ENCODE measurements at places on chromosomes 2 and 18. TPM values are rescaled to one million over a fixed set of nuclear protein-coding genes. Genes with fewer than 3 reads are reported as not detected.
A peak's percentile ranks its signal among the peaks of the same experiment; 100 is the strongest.

DNA sequence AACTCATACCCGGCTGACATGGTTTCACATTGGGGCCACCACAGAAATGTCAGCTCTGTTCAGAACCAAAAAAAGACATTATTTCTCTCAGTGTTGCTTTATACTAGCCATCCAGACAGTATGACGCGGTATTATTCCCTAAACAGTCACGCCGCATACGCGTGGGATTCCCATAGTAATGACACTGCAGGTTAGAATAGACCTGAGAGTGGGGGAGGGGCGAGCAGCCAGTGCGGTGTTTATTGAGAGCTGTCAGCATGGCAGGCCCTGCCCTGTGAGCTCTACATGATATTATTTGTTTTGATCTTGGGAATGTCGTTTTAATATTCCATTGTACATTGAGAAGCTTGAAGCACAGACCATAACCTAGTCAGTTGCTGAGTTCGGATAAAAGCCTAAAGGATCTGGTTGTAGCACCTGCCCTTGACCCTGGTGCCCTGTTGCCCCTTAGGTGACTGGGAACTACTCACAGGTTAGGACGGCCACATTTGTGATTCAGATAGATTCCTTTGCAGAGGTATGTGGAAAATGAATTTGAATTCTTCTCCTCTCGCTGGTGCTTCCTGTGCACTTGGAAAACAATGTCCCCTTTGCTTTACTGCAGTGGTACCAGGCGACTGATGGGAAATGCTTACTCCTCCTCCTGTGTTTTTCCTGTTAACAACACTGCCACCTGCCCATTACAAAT, 150.1 kb downstream of the ARHGAP28 start:
- H3K4me3 ChIP-seq: no peak overlapping the region
- no peak for DNase-seq
- H3K27me3 ChIP-seq: no peaks in the 10 kb centered on the region
- H3K27ac ChIP-seq: no peak overlapping the region
- no peaks in the 10 kb centered on the region for H3K36me3 ChIP-seq
- no peaks in the 10 kb centered on the region for H3K4me1 ChIP-seq

GRCh38 chr2:239304533-239305221, 96.1 kb downstream of the HDAC4 start:
- peaks cover 9% of the 10 kb centered on the region for H3K4me1 ChIP-seq
- H3K27me3 ChIP-seq: no peaks in the 10 kb centered on the region
- H3K36me3 ChIP-seq: no peaks in the 10 kb centered on the region
- H3K27ac ChIP-seq: no peak overlapping the region
- peak; percentile 56 for DNase-seq

- H3K27ac ChIP-seq: no peak overlapping the region
- H3K36me3 ChIP-seq: no peaks in the 10 kb centered on the region
- no peaks in the 10 kb centered on the region for H3K4me1 ChIP-seq
- H3K27me3 ChIP-seq: no peaks in the 10 kb centered on the region
Observed at GRCh38 chr2:129113776-129114175, 795.1 kb upstream of the HS6ST1 start.

DNA sequence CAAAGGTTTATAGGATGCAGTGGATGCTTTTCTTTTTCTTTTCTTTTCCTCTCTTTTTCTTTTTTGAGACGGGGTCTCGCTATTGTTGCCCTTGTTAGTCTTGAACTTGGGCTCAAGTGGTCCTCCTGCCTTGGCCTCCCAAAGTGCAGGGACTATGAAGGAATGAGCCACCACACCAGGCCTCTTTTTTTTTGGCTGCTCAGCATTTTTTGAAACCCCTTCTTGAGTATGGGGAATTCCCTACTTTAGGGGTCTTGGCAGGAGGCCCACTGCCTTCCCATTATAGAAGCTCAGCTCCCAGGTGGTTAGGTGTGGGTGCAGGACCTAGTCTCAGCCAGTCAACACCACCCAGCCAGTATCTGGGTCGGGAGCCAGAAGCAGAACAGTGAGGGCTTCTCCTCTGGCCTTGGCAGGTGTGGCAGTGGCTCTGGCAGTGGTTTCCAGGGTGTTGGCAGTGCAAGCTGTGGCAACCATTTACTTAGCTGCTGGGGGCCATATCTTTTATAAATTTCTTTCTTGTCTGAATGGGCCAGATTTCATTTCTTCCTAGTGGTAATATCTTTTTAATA, 51.4 kb upstream of the ACYP2 start:
- no peak overlapping the region for H3K4me3 ChIP-seq
- H3K27me3 ChIP-seq: no peaks in the 10 kb centered on the region
- no peak for DNase-seq

Gene STAM2
- 4.0 TPM for total RNA-seq

Gene RAB27B
- total RNA-seq: 0.11 TPM

DNA sequence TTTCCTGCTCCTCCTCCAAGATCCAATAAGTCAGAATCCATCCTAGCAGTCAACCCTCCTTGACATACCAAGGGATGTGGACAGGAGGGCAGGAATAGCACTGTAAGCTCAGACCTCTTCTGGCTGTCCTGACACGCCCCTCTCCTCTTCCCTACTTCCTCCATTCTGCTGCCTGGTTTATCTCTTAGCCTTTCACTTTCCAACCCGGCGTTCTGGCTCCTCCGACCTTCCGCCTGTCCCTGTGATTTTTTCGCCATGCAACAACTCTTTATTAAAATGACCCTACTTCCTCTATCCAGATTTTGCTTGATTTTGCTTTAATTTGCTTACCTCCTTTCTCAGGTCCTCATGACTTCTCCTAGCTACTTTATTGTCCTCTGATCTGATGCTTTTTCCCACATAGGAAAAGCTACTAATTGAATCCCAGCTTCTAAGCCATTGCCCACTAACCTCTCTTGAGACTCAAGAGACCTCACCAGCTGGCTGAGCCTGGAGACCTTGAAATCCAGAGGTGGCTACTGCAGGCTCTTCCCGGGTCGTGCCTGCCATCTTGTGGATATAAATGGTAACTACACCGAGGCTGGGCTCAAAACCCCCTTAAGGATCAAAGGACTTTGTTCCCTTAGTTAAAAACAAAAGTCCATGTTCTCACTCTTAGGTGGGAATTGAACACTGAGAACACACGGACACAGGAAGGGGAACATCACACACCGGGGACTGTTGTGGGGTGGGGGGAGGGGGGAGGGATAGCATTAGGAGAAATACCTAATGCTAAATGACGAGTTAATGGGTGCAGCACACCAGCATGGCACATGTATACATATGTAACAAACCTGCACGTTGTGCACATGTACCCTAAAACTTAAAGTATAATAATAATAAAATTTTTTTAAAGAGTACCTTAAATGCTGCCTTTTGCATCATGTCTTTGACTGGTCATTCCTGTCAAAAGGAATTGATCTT, 139.4 kb downstream of the AKAIN1 start:
- H3K36me3 ChIP-seq: no peaks in the 10 kb centered on the region
- H3K27me3 ChIP-seq: no peaks in the 10 kb centered on the region
- no peaks in the 10 kb centered on the region for H3K4me1 ChIP-seq
- no peak overlapping the region for H3K27ac ChIP-seq
- no peak overlapping the region for H3K4me3 ChIP-seq

- DNase-seq: no peak
- H3K27ac ChIP-seq: no peak overlapping the region
- H3K4me1 ChIP-seq: no peaks in the 10 kb centered on the region
- H3K4me3 ChIP-seq: no peak overlapping the region
Observed at GRCh38 chr2:48693645-48694044, 61.9 kb downstream of the LHCGR start.

- no peak overlapping the region for H3K4me3 ChIP-seq
- no peak for DNase-seq
- H3K4me1 ChIP-seq: no peaks in the 10 kb centered on the region
- no peak overlapping the region for H3K27ac ChIP-seq
Observed at GRCh38 chr2:120149406-120149805, 73.8 kb downstream of the TMEM185B start.

DNA sequence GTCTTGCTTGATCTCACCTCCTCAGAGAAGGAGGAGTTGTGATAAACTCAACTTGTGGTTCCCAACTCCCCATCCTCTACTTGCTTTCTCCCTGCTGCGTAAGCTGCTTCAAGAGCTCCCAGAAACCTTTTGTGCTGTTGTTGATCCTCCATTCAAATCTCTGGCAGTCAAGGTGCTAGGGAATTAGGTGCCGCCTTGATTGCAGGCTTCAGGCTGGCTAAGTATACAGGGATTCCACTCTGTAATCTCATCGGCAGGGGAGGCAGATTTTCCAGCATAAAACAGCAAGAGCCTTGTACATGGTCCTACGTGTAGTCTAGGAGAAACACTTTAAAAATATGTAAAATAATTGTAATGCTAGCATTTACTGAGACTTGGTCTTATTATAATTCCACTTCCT, 116.2 kb upstream of the DDX18 start:
- H3K4me1 ChIP-seq: no peaks in the 10 kb centered on the region
- H3K4me3 ChIP-seq: no peak overlapping the region
- H3K27me3 ChIP-seq: no peaks in the 10 kb centered on the region
- DNase-seq: no peak
- H3K36me3 ChIP-seq: no peaks in the 10 kb centered on the region

GRCh38 chr2:17658251-17658843, 95.3 kb downstream of the SMC6 start:
- H3K27ac ChIP-seq: no peak overlapping the region
- no peak overlapping the region for H3K4me3 ChIP-seq
- H3K4me1 ChIP-seq: no peaks in the 10 kb centered on the region
- no peaks in the 10 kb centered on the region for H3K36me3 ChIP-seq
- no peaks in the 10 kb centered on the region for H3K27me3 ChIP-seq
- no peak for DNase-seq

DNA sequence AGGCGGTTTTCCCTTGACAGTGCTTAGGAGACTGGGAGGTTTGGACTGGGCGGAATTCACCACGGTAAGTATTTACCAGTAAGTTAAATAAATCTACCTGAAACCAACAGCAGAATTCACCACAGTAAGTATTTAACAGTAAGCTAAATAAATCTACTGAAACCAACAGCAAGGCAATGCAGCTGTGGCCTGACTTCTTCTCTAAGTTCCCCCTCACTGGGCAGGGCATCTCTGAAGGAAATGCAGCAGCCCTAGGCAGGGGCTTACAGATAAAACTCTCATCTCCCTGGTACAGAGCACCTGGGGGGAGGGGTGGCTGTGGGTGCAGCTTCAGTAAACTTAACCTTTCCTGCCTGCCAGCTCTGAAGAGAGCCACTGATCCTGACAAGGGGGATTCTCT, 432.5 kb upstream of the LRRTM1 start:
- no peak for DNase-seq
- no peak overlapping the region for H3K4me3 ChIP-seq
- no peaks in the 10 kb centered on the region for H3K36me3 ChIP-seq
- no peaks in the 10 kb centered on the region for H3K27me3 ChIP-seq

Gene RIT2
- not detected for total RNA-seq

Gene DSC2
- 4.4 TPM for total RNA-seq

Gene COL6A3
- total RNA-seq: 156 TPM

GRCh38 chr2:24883946-24884345, 36.1 kb downstream of the ADCY3 start:
- no peak for DNase-seq
- H3K4me1 ChIP-seq: no peaks in the 10 kb centered on the region
- no peaks in the 10 kb centered on the region for H3K36me3 ChIP-seq
- no peaks in the 10 kb centered on the region for H3K27me3 ChIP-seq
- no peak overlapping the region for H3K4me3 ChIP-seq

Gene FRZB
- total RNA-seq: 42.5 TPM

DNA sequence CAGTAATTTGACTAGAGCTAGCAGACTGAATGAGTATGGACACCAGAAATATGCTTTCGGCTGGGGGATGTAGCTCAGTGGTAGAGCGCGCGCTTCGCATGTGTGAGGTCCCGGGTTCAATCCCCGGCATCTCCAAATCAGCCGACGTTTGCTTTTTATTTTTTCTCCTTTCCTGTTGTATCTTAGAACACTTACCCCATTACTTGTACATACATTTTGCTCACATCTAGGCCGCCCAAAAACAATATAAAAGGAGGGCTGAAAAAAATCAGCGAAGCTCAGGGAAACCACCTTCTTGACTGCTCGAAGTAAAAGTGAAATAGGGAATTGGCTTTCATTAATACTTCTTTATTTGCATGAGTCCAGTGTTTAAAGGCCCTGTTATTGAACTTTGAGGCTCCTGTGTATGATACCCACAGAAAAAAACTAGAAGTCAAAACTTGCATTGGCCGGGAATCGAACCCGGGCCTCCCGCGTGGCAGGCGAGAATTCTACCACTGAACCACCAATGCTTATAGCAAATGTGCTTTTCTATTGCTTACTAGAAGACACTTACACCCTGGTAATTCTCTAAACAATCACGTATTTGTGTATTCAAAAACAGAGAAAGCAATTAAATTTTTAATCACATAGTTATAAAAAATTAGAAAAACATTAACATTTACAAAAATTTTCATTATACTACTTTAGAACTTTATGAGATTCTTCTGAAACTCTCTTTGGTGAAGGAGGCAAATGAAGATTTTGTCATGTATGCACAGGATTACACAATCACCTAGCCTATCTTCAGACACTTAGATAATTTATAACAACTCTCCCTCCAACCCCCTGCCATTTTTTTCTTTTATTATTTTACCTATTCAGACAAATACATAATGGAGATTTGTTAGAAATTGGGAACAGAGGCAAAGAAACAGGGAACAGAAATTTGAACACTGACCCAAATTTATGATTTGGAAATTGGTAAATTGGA, 35.2 kb upstream of the GPD2 start:
- no peak for DNase-seq
- H3K27ac ChIP-seq: peak overlapping the region; percentile 87
- H3K27me3 ChIP-seq: no peaks in the 10 kb centered on the region
- H3K4me3 ChIP-seq: peak overlapping the region; percentile 96
- H3K36me3 ChIP-seq: no peaks in the 10 kb centered on the region

- no peak overlapping the region for H3K27ac ChIP-seq
- no peaks in the 10 kb centered on the region for H3K4me1 ChIP-seq
- no peaks in the 10 kb centered on the region for H3K36me3 ChIP-seq
- H3K27me3 ChIP-seq: no peaks in the 10 kb centered on the region
- DNase-seq: no peak
Observed at GRCh38 chr2:15893689-15894480, 46.5 kb upstream of the MYCN start.

Gene WNT6
- 1.2 TPM for total RNA-seq

DNA sequence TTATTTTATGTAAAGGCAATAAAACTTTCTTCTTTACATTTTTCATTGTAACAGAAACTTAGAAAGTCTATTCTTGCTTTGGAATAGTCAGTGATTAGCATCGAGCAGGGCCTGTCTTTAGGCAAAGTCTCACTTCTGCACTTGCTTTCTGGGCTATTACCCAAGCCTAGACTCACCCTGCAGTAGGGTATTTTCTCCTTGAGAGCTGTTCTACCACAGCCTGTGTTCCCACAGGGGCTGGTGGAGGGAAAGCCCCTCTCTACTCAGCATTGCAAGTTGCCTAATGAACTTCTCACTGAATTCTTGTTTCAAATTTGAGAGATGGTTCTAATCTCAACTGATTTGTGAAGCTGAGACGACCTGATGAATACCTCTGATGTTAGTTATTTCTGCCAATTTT, 111.7 kb upstream of the KLHL14 start:
- no peak overlapping the region for H3K4me3 ChIP-seq
- H3K27ac ChIP-seq: no peak overlapping the region
- H3K4me1 ChIP-seq: no peaks in the 10 kb centered on the region
- no peaks in the 10 kb centered on the region for H3K36me3 ChIP-seq
- no peaks in the 10 kb centered on the region for H3K27me3 ChIP-seq

DNA sequence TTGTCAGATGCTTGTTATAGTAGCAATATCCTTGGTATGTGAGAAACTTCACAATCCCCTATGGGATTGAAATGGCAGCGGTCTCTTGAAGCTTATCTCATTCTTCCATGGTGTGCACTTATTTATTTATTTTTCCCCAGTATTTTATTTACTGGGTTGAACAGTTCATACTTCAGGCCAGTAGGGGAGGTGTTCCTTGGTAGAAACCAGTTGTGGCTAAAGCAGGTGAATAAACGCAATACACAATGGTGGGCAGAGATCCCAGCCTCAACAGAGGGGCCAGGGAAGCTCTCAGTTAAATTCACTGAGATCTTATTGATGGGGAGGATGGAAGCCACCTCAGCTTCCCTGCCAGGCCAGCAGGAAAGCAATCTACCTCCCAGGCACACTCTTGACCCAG, 93.7 kb upstream of the SRD5A2 start:
- no peak overlapping the region for H3K27ac ChIP-seq
- H3K36me3 ChIP-seq: no peaks in the 10 kb centered on the region
- no peaks in the 10 kb centered on the region for H3K27me3 ChIP-seq
- no peak overlapping the region for H3K4me3 ChIP-seq

Data from ascending aorta (tissue), 2 donors.